NCI-H1436 treated with DMSO at 0.1 percent for 48 hours (cell line): ENCODE measurements at places on chromosomes 16 and 17.

DNA sequence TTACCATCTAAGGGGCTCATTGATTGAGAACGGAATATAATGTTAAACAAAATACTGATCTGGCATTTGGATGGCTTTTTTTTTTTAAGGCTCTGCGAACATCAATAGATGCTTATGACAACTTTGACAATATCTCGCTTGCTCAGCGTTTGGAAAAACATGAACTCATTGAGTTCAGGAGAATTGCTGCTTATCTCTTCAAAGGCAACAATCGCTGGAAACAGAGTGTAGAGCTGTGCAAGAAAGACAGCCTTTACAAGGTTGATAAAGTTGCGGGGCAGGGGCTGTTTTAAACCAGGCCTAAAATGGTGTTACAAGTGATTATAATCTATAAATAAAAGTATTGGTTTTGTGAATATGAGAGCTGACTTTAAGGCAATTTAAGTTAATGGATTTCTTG is 22.3 kb downstream of the PTRH2 start:
- DNase-seq = no peak

- no peak for DNase-seq
These were observed 94.5 kb downstream of the CRISPLD2 start for GRCh38 chr16:84914273-84914672.

DNA sequence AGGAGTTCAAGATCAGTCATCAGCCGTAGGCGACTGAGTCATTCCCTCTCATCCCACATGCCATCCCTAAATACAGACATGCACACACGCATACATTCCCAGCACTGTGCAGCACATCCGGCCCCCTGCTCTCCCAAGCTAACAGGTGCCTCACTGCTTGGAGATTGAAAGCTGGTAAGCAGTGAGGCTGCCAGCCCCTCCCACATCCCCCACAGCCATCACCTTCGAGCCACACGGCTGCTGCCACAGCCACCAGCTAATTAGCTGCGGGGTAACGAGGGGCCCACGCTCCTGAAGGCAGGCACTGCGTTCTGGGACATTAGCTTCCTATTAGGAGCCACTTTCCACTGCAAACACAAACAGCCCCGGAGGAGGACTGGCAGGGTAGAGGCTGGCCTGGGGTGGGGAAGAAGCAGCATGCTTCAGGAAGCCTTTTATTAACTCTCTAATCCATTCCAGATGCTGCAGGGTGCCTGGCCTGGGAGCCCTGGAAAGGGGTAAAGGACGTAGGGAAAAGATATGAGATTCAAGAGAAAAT is 179.6 kb downstream of the CCT6B start:
- no peak for DNase-seq

- DNase-seq = no peak
These were observed 67.4 kb downstream of the SIAH1 start for GRCh38 chr16:48317614-48318315.

DNA sequence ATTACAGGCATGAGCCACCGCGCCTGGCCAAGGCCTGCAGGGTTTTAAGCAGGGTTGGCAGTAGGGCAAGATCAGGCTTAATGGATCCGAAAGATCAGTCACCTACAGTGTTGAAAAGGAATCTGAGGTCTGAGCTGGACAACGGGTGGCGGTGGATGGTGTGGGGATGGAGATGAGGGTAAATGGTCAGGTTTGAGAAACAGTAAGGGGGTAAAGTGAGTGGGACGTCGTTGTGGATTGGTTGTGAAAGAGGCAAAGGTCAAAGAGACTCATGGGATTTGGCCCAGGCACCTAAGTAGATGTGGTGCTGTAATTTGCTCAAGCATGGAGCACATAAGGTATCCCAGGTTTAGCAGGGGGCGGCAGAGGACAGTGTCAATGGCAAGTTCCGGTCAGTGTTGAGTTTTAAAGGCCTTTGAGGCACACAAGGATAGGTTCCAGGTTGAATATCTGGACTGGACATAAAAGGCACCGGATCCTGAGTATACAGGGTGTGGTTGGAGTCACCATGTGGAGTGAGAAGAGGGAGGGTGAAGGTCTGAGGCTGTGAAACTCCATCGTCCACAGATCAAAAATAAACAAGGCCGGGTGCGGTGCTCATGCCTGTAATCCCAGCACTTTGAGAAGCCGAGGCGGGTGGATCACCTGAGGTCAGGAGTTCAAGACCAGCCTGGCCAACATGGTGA is 1.1 kb upstream of the SLC16A5 start:
- DNase-seq = no peak

DNA sequence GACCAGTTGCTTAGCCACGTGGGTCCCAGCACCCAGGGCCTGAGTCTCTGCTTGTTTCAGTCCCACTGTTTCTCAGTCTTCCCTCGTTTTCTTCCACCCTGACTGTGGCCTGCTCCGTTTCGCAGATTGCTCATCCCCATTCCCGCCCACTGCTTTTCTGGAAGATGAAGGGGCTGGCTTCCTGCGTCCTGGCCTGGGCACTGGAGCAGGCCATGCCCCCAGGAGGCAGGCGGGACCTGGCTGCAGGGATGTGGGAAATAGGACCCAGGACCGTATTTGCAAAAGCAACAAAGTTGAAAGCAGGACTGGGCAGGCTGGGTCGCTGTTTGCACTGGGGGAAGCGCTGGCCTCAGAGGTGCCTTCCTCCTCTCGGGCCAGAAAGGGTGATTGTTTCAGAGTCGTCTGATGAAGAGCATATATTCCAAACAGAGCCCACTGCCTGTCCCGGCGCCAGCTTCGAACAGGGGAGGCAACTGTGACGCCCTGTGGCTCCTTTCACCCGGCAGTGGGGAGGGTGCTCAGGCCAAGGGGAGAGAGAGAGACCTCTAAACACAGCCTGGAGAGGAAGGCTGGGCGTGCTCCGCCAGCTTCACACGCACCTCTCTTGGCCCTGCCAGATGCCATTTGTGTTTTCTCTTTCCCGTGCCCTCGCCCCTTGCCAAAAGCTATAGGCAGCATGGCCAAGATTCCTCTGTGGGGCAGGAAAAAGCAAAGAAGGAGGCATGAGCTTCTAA is 108.6 kb downstream of the CMIP start:
- DNase-seq = no peak

- no peak for DNase-seq
These were observed 18.1 kb downstream of the CHMP1A start for GRCh38 chr16:89639385-89639784.

GRCh38 chr17:82807562-82807961 is 32.3 kb downstream of the ZNF750 start:
- no peak for DNase-seq

DNA sequence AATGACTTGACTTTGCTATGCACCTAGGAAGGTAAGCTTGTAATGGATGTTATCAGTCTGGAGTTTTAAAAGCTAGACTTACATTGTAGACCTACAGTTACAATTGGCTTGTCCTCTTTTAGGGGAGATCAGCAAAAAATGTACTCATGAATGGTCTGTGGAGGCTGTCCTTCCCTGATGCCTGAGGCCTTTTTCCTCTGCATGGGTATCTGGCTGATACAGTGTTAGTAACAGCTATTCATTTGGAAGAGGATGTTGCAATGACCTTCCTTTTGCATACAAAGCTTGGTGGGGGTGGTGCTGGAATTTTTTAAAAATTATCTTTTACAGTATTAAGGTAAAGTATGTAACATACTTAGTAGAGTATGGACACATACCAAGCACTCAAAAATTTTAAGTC is 525.5 kb downstream of the KIF2B start:
- no peak for DNase-seq
